Left ventricle myocardium inferior (tissue), 1 donor: ENCODE measurements at places on chromosomes 2 and 18.

DNA sequence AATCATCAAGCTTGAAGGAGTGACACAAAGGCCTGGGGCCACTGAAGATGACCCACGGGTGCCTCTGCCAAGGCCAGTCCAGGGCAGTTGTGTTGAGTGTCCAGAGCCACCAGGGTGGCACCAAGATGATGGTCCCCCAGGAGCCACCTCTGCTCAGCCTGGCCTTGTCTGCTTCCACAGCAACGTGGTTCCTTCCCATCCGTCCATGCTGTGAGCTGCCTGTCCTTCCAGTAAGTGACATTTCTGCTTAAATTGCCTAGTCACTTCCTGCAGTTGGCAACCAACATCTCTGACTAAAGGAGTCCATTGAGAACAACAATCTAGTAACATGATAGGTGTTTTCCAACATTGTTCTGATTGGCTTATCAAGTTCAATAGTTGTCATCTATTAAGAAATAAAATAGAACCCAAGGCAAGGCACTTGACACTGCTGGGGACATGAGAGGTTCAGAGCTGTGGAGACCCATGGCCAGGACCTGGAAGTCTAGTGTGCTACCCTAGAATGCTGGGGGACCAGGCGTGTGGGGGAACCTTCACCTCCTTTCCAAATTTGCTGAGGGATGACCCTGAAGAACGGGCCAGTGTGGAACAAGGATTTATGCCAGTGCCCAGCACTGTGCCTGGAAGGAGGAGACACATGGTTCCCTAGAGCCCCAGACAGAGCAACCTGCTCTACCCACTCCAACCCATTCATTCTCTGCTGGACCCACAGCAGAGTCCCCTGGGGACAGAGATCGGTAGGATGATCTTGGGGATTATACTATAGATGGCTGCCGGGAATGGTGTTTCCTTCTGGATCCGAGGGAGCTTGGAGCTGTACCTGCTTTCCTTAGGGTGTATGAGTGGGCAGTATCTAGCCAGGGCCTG, 98.9 kb upstream of the EPC2 start:
- DNase-seq: no peak

DNA sequence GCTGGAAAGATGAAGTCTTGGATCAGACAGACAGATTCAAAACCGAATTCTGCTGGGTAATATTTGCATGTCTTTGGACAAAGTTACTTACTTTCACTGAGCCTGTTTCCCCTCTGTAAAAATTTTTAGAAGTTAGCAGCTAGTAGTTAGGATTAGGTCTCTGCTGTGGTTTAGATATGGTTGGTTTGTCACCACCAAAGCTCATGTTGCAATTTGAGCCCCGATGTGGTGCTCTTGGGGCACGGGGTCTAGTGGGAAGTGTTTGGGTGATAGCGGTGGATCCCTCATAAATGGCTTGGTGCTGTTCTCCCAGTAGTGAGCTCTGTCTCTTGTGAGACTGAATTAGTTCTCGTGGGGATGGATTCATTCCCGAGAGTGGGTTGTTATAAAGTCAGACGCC, 38.9 kb upstream of the PNO1 start:
- DNase-seq: no peak

GRCh38 chr2:213237787-213238186, 46.5 kb upstream of the SPAG16 start:
- DNase-seq: no peak

DNA sequence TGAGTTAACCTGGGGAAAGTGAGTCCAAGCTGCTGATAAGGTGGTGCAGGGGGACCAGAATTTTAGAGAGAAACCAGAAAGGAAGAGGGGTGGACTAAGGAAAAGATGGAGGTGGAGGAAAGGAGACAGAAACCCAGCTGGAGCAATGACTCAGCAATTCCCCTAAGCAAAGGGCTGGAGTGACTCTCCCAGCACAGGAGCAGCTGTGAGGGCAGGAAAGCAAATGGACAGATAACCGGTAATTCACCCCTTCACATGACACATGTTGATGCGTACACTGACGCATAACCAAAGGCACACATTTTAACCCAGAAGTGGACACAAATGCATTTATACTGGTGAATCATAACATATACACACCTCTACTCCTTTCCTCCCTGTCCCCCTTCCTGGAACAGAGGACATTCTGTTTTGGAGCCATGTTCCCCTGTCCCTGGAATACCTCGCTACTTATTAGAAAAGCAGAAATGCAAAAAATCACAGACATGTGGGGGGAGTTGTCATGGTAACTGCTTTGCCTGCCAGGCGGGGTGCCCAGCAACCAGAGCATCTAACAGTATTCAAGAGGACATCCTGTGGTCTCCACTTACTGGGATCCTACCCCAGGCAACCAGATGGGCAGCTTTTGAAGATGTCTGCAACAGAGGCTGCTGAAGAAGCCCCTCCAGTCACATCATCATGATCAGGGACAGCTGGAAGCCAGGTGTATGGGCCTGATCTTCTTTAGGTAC, 4.7 kb downstream of the CDK5R2 start:
- no peak for DNase-seq

DNA sequence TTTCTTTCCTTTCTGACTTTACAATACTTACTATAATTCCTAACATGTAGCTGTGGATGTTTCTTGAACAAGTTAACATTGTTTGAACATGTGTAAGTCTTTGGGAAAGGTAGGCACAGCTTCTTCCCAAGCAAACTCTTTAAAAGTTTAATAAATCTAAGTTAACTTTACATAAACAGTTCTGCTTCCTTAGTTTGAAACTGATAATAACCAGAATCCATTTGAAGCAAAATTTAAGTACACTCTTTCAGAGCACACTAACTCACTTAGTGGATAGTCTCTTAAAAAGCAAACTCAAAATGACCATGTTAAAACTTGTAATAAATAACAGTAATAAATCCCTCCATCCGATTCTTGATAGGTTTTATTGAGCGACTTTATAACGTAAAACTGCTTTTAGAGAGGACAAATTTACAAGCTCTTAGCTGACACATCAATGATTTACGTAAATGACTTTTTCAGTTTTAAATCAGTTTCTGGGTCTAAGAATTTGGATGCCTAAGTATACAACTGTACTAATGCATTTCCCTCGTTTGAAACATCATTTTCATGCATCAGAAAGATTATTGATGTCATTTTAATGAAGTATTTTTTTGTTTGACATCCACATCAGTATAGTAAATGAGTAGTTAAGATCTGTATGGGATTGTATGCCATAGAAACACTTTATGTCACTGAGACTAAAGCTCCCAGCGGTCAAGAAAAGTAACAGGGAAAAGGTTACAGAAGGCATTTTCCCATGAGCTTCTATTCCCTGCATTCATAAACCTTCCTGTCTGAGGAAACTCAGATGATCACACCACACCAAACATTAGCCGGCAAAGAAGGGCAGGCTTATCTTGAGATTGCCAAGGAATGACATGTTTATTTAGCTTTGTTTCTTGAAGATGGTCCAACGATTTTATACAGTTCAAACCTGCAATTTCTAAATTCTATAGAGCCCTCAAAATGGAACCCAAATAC, 67.5 kb downstream of the PDE1A start:
- no peak for DNase-seq

- DNase-seq: no peak
These were observed 19.6 kb upstream of the CABLES1 start for GRCh38 chr18:23115683-23116096.

DNA sequence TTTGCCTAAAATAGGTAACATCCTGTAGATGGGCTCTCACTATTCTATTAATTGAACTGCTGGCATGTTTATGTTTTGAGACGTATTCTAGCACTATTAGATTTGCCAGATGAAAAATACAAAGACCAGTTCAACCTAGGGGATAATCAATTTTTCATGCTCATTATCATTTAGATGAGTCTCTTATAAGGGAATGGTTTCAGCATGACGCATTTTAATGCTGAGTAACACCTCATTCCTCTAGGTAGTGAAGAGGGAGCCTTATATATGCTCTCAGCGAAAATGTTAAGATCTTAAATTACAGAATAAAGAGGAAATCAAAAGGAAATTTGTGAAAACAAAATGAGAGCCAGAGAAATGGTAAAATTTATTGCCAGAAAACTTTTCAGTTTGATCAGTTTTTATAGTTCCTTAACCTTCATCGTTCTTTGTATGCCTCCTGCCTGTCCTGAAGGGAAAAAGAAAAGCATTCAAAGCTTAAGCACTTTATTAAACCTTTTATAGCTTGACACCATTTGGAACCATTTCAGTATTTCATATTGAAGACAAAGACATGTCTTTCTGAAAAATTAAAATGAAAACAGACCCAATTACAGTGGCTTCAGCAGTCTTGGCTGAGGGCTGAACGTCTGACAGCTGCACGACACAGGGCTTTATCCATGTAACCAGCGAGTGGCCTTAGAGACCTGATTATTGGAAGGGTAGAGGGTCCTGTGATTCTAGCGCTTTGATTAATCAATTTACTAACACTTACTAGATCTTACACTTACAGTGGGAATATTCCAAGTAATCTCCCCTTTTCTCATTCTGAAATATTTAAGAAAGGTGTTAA, 112.8 kb downstream of the ADCYAP1 start:
- DNase-seq: no peak

GRCh38 chr2:196176142-196176738, 4.9 kb upstream of the STK17B start:
- no peak for DNase-seq

DNA sequence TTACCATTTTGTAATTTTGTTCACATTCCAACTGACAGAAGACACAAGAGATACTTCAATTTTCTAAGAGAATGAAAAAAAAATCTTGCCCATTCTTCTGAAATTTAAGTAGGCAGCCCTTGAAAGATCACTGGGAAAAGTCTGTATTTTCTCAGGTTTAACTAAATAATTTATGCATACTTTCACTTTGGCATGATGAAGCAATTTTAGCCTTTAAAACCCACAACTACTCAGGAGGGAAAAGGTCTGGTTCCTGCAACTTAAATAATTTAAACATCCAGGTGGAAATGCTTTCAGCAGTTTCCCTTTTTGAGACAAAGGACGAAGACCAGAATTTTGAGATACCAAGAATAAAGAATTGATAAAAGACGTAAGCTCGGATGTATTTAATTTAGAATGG, 61.4 kb downstream of the ZEB2 start:
- no peak for DNase-seq

- DNase-seq: peak; percentile 3
These were observed 15.4 kb downstream of the NPPC start for GRCh38 chr2:231910771-231911170.

- DNase-seq: no peak
These were observed 109.4 kb downstream of the KCTD1 start for GRCh38 chr18:26438980-26439379.

- no peak for DNase-seq
These were observed 218.5 kb downstream of the LDLRAD4 start for GRCh38 chr18:13437034-13437433.

- DNase-seq: no peak
These were observed 17.6 kb upstream of the SLC9A2 start for GRCh38 chr2:102601730-102602129.

GRCh38 chr2:33160191-33160590, 213.4 kb downstream of the LTBP1 start:
- DNase-seq: no peak

- no peak for DNase-seq
These were observed 451.4 kb downstream of the EIPR1 start for GRCh38 chr2:2926009-2926857.

DNA sequence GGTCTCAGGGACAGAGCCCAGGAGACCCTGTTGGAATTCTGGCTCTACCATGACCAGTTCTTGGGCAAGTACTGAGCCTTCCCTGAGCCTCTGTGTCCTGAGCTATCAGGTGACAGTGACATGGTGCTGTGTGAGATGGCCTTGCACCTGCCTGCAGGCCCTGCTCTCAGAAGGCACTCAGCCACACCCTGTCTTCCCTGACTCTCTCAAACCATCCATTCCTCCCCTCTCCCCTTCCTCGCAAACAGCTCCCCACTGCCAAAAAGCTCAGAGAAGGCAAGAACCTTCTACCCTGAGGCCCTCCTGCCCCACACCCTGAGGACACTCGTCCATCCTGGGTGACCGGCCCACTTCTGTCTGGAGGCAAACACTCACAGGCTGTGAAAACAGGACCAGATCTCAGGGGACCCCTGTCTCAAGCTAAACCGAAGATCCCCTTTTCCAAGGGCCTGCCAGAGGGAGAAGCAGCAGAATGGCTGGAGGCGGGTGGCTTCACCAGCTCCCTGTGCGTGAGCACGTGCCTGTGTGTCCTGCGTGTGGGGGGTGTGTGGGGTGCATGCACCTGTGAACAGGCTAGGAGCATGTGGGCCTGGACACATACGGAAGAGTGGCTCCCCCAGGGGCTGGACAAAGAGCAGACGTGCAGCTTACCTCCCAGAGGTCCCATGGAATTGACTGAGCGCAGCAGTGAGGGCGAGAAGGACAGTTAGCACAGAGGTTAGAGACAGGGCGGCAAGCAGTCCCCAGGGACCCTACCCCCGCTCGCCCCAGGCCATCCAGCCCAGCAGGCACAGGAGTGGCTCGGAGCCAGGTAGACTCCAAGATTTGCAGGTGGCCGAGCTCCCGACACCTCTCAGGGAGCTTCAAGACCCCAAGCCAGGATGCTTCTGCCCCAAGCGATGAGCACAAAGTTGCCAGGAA, 53.9 kb downstream of the BIN1 start:
- DNase-seq: peak; percentile 15

GRCh38 chr2:119333360-119333759, 33.3 kb downstream of the C2orf76 start:
- DNase-seq: no peak

DNA sequence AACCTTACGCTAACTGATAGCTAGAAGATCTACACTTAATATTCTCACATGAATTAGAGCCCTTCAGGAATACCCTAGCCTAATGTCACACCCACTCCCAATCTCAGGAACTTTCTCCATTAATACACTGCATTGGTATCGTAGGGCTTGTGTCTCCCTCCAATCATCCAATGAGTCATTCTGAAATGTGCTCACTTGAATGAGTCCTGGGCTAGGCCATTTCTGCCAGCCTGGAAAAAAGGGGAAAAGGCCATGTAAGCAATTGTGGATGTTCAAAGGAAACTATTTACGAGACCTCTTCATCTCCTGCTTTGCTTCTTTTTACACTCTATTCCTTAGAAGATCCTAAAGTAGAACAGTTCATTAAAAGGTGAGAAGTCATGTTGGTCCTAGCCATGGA, 18.8 kb downstream of the ZEB2 start:
- no peak for DNase-seq

- DNase-seq: no peak
These were observed 95.5 kb upstream of the ST6GAL2 start for GRCh38 chr2:106981491-106981890.
